Cardiac muscle cell (in vitro differentiated cells and primary cell): ENCODE measurements at places on chromosomes 13 and 19. TPM values are rescaled to one million over a fixed set of nuclear protein-coding genes. Genes with fewer than 3 reads are reported as not detected.

Gene ATP4B
- not detected in 2 replicates for total RNA-seq

Gene PLVAP
- total RNA-seq, result 2.1 and 4.3 TPM in 2 replicates

Gene IL17D
- total RNA-seq, result 28.5 and 30.4 TPM in 2 replicates

Gene CASP14
- total RNA-seq, result not detected in 2 replicates

Gene ZNF20
- 6.2 and 7.2 TPM in 2 replicates for total RNA-seq

Gene SIGLEC12
- total RNA-seq, result not detected in 2 replicates

Gene PGLYRP1
- not detected in 2 replicates for total RNA-seq
